ENCODE measurements at places on chromosomes 13 and 19.

- no peak for DNase-seq
These were observed 1.4 kb upstream of the CIC start for GRCh38 chr19:42267644-42268141.

DNA sequence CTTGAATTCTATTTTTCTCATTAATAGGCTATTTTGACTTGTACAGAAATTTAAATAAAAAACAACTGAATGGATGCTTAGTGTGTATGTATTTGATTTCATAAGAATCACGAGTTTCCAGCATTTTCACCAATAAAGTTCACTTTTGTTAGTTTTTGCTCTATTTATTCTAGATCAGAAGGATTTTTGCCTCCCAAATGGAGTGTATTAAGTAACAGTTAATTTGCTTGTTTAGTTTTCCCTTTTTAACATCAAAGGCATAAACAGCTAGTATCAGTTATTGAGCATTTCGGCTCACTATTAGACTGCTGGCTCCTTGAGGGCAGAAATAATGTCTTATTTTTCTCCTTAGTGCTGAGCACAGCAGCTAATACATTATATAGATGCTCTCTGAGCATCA lies 414.1 kb downstream of the FGF9 start:
- no peak for DNase-seq

GRCh38 chr13:22018076-22018835 lies 347.4 kb downstream of the FGF9 start:
- DNase-seq, result no peak

GRCh38 chr19:45180936-45181335 lies 2.4 kb downstream of the BLOC1S3 start:
- DNase-seq, result no peak

GRCh38 chr19:35211545-35212230 lies 16.9 kb downstream of the FAM187B start:
- no peak for DNase-seq

DNA sequence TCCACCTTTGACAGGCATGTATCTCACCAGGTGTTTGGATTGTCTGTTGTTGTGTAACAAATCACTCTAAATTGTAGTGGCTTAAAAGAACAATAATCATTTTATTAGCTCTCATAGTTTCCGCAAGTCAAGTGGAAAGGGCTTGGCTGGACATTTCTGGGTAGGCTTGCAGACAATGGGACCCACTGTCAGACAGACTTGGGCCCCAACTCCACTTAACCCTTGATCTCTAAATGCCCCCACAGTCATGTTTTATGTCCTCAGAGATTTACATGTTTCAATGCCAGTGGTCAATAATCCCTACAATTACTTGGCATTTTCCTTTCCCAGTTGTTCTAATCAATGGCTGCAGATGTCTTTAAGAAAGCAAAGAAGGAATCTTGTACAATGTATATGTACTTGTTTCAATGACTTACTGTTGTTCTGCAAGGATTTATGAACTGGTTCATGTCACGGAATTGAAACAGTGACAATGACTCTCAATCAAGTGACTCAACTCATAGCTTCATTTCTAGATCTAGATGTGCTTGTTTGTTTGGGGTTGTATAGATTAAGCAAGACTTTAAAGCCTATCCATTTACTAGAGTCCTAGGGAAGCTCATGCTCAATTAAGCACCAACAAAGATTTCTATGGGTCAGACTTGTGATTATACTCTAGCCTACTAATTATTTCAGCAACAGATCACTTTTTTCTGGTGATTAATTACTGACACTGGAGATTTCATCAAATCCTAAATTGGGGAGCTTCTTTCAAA lies 510.1 kb upstream of the NBEA start:
- DNase-seq, result no peak

- no peak for DNase-seq
These were observed 384.3 kb downstream of the HS6ST3 start for GRCh38 chr13:96474181-96474557.

DNA sequence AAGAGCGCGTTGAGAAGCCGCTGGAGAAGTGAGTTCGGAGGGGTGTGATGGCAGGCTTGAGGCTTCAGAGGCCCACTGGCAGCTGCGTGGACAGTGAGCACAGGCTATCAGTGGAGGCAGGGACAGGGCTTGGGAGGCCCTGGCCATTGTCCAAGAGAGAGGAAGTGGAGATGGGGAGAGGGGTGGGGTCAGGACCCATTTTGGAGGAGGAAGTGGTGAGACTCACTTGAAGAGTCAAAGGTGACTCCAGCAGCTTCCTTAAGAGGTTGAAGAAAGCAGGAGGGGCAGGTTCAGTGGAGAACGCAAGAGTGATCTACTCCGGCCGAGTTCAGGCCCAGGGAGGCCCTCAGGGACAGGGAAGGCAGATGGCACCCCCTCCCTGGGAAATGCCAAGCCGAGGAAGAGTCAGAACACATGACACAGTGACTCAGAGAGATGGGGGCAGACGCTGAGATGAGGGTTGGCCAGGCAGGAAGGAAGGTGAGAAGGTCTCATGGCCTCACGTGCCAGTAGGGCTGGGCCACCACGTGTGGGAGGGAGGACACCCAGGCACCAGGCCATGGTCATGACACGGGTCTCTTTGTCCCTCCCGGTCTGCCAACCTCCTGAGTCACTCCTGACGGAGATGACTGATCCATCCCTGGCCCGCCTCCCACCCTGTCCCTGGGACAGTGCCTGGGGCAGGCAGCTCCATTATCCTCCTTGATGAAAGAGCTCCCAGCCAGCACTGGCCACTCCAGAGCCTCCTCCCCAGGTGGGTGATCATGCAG lies 10.1 kb upstream of the CD22 start:
- DNase-seq, result no peak

- DNase-seq, result no peak
These were observed 7.7 kb downstream of the SCGB2B2 start for GRCh38 chr19:34669305-34669704.

- DNase-seq, result no peak
These were observed 2.4 kb upstream of the SIGLEC9 start for GRCh38 chr19:51122112-51122981.

DNA sequence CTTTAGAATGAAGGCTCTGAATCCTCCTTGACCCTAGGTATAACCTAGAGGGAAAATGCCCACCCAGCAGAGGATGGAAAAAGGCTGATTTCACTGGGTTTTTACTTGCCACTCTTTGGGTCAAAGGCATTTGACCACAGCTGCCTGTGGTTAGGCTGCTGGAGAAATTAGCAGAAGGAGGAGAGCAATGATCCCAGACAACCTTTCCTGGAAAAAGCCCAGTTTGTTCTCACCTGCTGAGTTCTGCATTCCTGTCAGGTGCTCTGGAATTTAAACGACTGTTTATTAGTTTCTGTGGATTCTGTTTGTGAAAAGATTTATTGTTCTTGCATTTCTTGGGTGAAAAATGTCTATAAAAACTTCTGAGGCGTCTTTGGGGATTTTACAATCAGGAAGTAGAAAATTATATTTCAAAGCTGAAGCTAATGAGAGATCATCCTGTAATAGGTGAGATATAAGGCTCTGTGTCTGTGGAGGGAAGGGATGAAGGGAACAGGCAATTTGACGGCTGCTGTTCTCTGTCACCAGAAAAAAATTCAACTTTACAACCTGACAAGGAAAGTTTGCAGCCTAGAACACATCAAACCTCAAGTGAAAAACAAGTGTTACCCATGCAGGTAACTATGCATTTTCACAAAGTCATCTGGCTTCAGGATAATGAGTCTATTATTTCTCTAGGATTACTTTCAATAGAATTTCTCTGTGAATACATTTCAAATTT lies 519.7 kb downstream of the DIAPH3 start:
- DNase-seq, result no peak

GRCh38 chr13:85582890-85583289 lies 216.3 kb downstream of the SLITRK6 start:
- DNase-seq, result no peak

DNA sequence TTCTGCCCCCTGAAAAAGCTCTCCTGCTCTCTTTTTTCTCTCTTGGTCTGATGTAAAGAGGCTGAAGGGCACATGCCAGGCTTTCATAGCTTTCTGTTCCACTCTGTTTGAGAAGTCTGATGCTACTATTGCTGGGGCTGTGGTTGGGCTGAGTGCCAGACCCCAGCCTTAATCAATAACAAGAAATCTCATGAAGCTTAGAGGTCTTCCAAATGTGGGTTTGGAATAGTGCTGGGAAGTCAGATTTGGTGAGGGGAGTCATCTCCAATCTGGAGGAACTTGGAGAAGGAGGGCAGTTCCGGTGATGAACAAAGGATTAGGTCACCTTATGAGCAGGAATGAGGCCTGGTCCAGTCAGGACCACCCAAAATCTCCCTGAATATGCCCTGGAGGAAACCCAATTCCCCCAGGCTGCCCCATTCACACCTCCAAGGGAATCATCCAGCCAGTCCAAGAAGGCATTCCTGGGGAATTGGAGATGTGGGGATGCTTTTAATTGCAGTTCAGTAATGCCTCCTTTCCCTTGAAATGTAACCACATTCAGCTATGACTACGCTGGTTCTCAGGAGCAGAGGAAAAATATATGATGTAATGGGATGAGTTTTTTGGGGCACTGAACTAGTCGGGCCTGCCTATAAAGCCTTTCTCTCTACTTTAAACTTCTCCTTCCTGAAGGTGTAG lies 102.0 kb downstream of the STARD13 start:
- no peak for DNase-seq
